Amygdala (tissue), 56 donors: ENCODE measurements at places on chromosomes 7 and 10.

- DNase-seq = no peak
Observed at GRCh38 chr7:22435720-22436119, 64.3 kb downstream of the STEAP1B start.

GRCh38 chr10:11147722-11148121 lies 130.1 kb downstream of the CELF2 start:
- no peak for DNase-seq

GRCh38 chr10:109412353-109412752 lies 511.0 kb downstream of the XPNPEP1 start:
- DNase-seq = no peak

DNA sequence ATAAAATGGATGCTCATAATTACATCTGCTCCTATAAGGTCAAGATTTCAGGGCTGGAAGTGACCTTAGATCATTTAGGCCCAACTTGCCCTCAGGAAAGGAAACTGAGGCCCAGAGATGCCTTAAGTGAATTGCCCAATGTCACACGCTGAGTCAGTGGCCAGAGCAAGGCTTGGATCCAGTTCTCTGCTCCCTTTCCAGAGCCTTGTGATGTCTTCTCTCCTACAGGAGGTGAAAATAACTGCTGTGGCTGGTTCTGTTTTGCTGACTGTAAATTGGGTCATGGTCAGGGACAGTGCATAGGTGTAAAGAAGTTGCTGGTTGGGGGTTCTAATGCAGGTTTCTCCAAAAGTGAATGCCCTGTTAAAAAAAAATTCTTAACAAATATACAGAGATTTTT lies 91.3 kb downstream of the TCF7L2 start:
- no peak for DNase-seq

DNA sequence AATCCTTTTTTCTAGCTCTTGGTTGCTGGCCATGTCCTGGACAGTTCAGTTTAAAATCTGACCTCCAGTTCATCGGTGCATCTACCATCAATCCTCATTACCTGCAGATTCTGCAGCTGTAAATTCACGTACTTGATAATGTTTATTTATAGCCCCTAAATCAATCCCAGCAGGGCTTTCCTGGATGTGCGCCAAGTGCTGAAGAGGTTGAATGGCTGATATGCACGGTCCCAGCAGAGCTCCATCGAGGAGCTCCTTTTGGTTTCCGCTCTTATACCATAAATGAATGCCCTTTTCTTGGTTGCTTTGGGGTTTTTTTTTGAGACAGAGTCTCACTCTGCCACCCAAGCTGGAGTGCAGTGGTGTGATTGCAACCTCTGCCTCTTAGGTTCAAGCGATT lies 91.2 kb upstream of the CCZ1B start:
- no peak for DNase-seq

DNA sequence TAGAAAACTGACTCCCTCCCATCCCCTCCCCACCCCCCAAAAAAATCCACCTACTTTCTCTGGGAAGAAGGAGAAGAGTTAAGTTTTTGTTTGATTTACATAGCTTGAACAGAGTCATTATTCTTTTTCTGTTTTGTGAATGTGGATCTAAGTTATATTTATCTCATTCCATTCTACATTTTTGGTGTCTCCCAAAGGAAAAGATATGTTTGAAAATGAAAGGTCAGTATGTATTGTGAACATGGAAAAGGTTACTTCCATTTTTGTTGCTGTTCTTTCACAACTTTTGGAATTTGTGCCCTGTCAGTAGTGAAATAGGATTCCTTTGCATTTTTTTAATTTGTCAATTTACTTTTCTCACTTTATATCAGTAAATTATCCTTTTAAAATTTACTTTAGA lies 547.9 kb downstream of the SUGCT start:
- no peak for DNase-seq

DNA sequence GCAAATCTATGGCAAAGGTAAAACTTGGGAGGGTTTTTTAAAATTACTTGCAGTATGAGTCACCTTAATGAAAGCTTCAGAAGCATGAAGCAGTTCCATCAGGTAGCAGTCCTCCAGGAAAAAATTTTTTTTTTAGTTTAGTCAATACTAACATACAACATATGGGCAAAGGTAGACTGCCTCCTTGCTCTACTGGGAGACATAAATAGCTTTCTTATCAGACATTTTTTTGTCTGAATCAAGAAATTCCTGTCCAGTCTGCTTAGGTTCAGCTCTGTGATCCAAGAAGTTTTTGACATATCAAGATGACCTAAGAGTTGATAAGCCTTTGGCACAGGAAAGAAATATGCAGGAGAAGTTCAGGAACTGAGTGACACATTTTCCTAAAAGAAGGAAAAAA lies 171.5 kb upstream of the TCF7L2 start:
- DNase-seq = no peak

DNA sequence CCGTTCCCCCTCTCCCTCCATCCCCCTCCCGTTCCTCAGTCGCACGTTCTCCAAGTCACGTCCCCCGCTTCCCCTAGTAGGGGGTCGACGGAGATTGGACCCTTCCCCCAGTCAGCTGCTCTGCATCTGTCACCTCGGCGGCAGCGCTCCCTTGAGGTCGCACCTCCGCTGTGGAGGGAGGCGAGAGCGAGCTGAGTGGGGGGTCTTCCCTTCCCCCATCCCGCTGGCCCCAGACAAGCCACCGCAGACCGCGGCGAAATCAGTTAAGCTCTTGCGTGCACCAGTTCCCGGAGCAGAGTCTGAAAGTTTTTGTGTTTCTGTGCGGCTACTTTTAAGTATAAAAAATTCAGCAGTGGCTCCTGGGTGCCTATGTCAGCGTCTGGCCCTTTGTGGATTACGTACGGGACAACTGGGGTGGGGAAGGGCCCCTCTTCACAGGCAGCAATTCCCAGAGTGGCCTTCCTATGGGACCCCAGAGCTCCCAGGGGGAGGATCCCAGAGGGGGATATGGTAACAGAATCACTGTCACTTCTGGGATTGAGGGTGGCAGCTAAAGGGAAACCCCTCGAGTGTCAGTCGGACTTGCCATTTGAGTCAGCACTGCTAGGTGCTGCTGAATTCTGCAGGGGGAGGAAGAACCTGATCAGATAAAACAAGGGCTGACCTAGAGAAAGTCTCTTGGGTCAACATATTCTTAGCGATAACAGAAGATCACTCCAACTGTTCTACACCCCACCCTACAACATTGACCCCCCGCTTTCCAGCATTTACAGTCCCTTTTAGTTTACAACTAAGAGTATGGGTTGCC lies 12.5 kb upstream of the DDIT4 start:
- no peak for DNase-seq

- no peak for DNase-seq
Observed at GRCh38 chr10:116126239-116126638, 146.8 kb downstream of the GFRA1 start.

DNA sequence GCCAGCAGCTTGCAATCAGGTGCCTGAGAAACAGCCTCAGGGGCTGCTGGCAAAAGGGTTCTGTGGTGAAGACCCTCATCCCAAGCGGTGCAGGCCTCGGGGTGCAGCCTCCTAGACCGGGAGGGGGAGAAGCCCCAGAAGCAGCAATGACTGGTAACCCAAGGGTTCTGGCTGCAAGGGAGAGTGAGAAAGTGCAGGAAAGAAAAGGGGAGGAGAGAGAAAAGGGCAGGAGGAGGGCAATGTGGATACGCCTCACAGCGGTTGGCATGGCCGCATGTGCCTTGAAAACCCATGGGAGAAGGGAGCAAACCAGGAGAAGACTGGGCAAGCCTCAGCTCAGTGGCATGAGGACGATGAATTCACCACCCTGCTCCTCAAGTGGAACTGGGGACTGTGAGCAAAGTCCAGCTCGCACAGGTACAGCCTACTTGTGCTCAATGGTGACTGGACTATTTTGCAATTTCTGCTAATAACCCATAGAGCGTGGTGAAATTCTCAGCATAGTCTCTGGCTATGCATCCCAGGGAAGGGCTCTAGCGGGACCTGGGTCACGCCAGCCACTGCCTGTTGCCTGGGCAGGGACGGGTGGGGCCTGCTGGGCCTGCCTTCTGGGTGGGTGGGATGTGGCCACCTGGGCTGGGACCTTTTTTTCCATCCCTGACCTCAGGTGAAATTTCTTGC lies 6.2 kb downstream of the CLRN3 start:
- DNase-seq = no peak

DNA sequence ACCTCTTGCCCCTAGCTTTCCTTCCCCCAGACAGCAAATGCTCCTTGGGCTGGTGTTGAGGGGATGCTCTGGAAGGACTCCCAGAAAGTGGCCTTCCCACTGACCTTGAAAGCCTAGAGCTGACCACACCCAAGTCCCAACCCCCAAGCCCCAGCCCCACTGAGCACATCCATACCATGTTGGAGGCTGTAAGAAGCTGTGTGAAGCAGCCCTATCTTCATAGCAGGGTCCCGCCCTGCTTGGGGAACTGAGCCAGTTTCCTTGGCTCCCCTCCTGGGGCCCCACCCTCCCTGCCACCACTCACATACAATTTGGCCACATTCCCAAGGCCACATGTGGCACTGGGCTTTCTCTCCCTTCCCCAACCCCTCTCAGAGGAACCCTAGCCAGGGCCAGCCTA lies 72.3 kb upstream of the CACUL1 start:
- no peak for DNase-seq

DNA sequence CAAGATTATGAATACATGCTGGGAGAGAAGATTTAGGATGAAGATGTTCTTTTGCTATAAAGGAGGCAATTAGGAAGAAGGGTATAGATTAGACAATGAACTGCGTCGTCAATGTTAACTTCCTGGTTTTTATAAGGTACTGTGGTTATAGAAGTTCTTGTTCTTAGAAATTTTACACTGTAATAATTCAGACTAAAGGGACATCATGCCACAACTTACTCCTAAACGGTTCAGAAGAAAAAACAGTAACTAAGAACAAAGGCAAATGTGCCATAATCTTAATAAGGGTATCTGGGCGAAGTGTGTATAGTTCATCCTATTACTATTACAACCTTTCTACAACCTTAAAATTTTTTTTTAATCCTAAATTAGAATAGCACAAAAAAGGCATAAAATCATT lies 31.3 kb upstream of the DDC start:
- DNase-seq = no peak

DNA sequence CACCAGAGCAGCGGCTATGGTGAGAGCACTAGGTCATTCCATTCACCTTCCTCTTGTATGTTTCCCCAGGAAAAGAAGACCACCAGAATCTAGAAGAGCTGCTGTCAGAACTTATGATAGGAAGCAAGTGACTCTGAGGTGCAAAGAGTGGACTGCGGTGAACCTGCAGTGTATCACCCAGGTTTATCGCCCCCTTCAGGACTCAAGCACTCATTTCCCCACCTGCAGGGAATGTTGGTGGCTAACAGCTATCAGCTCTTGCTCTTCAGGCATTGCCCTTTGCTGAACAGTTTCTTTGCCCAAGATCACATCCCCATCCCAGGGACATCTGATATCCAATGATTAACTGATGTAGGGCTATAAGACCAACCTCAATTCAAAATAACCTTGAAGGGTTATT lies 66.3 kb upstream of the IL6 start:
- no peak for DNase-seq

DNA sequence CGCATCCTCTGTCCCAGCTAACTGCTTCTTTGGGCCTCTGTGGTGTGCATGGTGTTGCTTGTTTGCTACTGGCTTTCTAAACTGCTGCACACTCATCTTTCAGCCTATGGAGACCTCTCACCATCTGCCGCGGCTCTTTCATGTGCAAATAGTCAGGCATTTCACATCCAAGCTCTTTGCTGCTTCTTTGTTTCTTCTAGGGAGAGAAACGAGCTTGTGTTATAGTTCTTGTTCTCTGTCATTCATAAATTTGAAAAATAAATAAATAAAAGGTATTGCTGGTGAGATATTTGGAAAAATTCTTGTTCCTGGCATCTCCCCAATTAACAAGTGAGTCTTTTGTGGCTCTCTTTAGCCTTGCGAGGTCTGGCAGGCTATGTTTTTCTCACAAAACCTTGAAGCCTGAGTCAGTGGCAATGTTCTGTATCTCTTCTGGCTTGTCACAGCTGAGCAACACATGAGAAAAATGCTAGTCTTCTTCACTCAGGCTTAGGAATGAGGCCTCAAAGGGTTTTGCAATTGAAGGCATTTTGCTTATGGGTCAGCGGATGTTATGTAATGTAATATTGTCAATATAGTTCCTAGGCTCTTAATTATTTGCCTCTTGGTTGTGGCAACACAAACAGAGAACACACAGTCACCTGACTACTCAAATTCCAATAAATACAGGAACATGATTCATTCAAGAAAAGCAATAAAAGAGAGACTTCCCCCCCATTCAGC lies 274.0 kb downstream of the FRMD4A start:
- no peak for DNase-seq

DNA sequence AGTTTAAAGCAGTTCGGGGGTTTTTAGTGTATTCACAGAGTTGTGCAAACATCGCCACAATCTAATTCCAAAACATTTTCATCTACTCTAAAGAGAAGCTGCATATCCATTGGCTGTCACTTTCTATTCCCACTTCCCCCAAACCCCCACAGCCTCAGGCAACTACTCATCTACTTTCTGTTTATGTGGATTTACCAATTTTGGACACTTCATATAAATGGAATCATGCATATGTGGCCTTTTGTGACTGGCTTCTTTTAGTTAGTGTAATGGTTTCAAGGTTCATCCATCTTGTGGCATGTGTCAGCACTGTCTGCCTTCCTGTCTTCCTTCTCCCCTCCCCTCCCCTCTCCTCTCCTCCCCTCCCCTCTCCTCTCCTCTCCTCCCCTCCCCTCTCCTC lies 78.5 kb upstream of the FZD1 start:
- DNase-seq = no peak

GRCh38 chr10:12473491-12473890 lies 124.1 kb downstream of the CAMK1D start:
- DNase-seq = no peak

GRCh38 chr7:30548845-30549244 lies 44.2 kb upstream of the GGCT start:
- peak; percentile 60 for DNase-seq

GRCh38 chr7:40680657-40681056 lies 545.9 kb downstream of the SUGCT start:
- DNase-seq = no peak

GRCh38 chr7:103805346-103805745 lies 184.1 kb downstream of the RELN start:
- DNase-seq = no peak

DNA sequence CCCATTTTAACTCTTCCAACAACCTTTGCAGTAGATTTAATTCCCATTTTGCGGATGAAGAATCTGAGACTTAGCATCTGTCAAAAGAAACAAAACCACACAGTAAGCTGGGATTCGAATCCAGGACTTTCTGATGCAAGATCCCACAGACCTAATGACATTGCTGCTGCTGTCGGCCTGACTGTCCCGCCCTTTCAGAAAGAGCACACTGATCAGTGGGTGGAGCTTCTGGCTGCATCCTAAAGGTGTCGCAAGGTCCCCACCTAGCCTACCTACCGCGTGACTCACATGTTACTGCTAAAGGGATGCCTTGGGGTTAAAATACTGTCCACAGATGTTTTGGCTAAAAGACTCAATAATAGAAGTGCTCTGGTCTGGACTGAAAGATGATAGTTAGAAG lies 134.7 kb downstream of the EMX2 start:
- DNase-seq = no peak

GRCh38 chr10:128035557-128035973 lies 90.7 kb downstream of the MKI67 start:
- DNase-seq = peak; percentile 19
